ENCODE measurements at places on chromosomes 5 and 9.

- no peak for DNase-seq
Observed at GRCh38 chr5:133644000-133644865, 31.9 kb upstream of the FSTL4 start.

DNA sequence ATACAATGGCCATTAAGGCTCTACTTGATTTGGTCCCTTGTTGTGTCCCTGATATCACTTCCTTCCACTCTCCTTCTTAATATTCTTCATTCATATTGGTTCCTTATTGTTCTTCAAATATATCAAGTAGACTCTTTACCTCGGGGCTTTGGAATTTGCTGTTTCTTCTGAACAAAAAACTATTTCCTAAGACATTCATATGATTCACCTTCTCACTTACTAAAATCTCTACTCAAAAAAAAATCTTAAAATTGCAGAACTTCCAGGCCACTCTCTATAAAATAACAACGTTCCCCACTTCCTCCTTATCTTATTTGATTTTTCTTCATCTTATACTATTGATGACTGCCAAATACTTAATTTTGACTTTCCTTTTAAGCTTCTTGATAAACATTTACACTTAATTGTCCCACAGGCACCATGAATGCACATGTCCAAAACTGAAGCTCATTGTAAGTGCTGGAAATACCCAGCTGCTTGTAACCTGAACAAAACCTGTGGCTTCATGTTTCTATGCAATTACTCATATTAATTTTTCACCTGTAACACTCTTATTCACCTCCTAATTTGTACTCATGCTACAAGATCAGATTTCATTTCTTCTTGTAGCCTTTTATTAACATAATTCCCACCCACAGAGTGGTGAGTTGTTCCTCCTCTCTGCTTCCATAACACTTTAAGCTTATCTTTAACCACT is 58.4 kb upstream of the NUDT12 start:
- no peak for DNase-seq

DNA sequence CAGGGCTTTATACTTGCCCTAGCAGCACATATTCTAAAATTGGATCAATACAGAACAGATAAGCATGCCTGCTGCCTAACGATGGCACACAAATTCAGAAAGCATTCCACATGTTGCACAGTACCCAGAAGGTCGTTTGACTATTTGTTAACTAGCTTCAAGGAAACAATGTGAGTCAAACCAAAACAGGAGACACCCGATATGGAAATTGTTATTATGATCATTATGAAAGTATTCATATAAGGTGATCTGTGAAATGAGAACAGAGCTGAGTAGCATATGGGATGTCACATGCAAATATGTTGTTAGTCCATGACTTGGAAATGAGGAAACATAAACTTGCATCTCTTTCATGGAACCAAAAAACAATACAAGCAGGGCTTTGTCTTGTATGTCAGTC is 56.3 kb upstream of the BICD2 start:
- DNase-seq = no peak

DNA sequence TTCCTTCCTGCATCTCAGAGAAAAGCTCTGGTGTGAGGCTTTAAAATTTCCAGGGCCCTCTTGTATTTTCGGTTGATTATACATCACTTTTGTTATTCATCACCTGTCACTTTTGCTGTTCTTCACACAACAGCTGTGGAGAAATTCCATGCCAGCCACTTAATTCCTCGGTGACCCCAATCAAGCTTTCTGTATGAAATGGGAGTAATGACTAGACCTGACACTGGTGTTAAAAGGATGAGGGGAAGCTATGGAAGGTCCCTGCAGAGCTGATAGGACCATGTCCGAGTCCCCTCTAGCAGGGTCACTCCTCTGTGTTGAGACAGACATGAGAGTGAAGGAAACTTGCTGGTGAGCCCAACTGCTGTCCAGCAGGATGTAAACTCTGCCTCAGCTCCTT is 59.7 kb downstream of the GPR21 start:
- no peak for DNase-seq

- DNase-seq = no peak
Observed at GRCh38 chr5:126918615-126918957, 111.8 kb downstream of the MARCHF3 start.

DNA sequence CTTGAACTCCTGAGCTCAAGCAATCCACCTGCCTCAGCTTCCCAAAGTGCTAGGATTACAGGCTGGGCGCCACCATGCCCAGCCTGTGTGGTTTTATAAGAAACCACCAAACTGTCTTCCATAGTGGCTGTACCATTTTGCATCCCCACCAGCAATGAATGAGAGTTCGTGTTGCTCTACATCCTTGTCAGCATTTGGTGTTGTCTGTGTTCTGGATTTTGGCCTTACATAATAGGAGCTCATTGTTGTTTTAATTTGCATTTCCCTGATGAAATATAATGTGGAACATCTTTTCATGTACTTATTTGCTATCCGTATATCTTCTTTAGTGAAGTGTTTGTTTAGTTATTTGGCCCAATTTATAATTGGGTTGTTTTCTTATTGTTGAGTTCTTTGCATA is 29.8 kb downstream of the PHF2 start:
- DNase-seq = no peak

GRCh38 chr5:149549461-149550267 is 1.6 kb downstream of the CSNK1A1 start:
- DNase-seq = peak; percentile 2

DNA sequence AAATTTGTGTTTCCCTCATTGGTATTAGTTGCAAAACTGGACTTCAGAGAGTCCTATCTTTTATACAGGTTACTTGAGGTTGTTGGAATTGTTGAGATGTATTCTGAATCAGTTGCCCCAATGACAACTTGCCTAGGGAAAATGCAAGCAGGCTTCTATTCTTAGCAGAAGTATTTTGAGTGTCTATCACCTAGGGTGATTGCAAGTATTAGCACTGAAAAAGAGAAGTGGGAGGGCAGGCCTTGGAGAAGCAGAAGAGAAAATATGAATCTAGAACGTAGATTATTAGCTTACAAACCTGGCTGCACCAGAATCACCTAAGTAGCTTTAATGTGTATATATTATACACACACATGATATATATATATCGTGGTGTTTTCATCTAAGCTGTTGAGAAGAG is 43.2 kb downstream of the ADAMTS12 start:
- no peak for DNase-seq

GRCh38 chr9:88927510-88927909 is 63.8 kb upstream of the S1PR3 start:
- no peak for DNase-seq

- DNase-seq = no peak
Observed at GRCh38 chr9:123567013-123567412, 211.0 kb downstream of the CRB2 start.
